ENCODE measurements at places on chromosomes 2 and 18.
A peak's percentile ranks its signal among the peaks of the same experiment; 100 is the strongest.

- H3K27ac ChIP-seq, result no peak overlapping the region
- H3K36me3 ChIP-seq, result no peaks in the 10 kb centered on the region
- H3K4me1 ChIP-seq, result no peaks in the 10 kb centered on the region
- DNase-seq, result no peak
- peaks cover 29% of the 10 kb centered on the region for H3K27me3 ChIP-seq
- H3K4me3 ChIP-seq, result no peak overlapping the region
Measured at GRCh38 chr18:24201699-24202687, 63.1 kb downstream of the CABYR start.

DNA sequence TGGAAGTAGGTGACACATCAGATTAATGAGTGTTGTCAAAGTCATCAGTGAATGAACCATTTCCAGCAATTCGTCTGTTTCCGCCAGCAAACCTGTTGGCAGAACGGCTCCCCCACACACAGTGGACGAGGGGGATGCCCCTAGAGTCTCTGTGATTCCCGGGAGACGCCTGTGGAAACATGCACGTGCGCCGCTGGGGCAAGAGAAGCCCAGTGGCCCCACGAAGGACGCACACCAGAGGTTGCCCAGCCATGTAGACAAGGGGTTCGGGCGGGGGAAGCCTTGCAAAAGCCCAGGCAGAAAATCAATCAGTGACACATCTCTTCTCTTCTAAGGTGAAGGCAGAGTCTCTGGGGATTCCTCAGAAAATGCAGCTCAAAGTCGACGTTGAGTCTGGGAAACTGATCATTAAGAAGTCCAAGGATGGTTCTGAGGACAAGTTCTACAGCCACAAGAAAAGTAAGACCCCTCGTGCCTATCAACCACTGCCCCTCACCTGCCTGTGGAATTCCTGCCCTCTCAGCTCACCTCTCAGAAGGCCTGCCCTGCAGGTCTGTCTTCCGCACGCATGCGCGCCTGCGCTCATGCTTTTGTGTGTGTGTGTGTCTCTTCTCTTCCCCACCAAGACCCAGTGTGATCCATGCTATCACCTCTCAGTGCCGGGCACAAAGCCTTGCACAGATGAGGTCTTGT is 87.1 kb downstream of the INPP5D start:
- DNase-seq, result no peak
- peaks cover 61% of the 10 kb centered on the region for H3K36me3 ChIP-seq
- no peak overlapping the region for H3K27ac ChIP-seq
- H3K4me1 ChIP-seq, result peaks cover 57% of the 10 kb centered on the region
- H3K4me3 ChIP-seq, result no peak overlapping the region

- DNase-seq, result no peak
- no peak overlapping the region for H3K27ac ChIP-seq
- H3K4me1 ChIP-seq, result no peaks in the 10 kb centered on the region
- H3K36me3 ChIP-seq, result no peaks in the 10 kb centered on the region
- peaks cover 19% of the 10 kb centered on the region for H3K27me3 ChIP-seq
Measured at GRCh38 chr2:199439542-199439941, 18.2 kb downstream of the SATB2 start.

DNA sequence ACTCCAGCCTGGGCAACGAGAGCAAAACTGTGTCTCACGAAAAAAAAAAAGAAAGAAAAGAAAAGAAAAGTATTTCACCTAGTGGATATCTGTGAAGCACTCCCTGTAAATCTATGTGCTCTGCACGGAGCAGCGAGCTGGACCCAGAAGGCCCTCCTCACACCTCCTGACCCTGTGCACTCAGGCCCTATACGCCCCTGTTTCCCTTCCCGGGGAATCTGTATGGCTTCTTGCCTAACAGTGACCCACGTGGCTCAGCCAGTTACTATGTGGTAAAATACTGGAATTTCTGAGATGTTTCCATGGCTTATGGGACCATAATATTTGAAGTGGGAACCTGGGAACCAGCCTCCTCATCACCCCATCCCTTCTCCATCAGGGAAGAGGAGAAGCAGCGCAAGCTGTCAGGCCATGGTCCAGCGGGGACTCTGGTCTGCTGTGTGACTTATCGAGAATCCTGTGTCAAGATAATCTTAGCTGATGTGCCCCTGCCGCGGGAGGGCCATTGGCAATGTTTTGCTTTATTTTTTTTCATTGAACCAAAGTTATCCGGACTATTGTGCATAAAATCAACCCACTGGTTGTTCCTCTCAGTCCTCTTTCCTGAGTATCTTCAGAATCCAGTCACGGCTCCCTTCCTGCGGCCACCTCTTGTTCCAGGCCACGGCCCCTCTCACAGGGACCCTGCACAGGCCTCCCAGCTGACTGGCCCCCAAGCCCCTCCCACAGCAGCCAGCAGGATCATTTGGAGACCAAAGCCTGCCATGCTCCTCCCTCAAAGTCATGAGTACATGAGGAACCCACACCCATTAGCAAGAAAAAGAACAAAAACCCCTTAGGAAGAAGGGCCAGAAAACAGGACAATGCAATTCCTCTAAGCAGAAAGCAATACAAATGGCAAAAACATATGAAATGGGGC is 30.6 kb downstream of the SDC1 start:
- no peak overlapping the region for H3K27ac ChIP-seq
- no peaks in the 10 kb centered on the region for H3K4me1 ChIP-seq
- peaks cover 5% of the 10 kb centered on the region for H3K27me3 ChIP-seq
- no peaks in the 10 kb centered on the region for H3K36me3 ChIP-seq
- DNase-seq, result no peak

- no peaks in the 10 kb centered on the region for H3K36me3 ChIP-seq
- H3K4me1 ChIP-seq, result peaks cover 77% of the 10 kb centered on the region
- H3K4me3 ChIP-seq, result peak overlapping the region; percentile 82
Measured at GRCh38 chr2:28621172-28622100, 125.6 kb downstream of the PLB1 start.

DNA sequence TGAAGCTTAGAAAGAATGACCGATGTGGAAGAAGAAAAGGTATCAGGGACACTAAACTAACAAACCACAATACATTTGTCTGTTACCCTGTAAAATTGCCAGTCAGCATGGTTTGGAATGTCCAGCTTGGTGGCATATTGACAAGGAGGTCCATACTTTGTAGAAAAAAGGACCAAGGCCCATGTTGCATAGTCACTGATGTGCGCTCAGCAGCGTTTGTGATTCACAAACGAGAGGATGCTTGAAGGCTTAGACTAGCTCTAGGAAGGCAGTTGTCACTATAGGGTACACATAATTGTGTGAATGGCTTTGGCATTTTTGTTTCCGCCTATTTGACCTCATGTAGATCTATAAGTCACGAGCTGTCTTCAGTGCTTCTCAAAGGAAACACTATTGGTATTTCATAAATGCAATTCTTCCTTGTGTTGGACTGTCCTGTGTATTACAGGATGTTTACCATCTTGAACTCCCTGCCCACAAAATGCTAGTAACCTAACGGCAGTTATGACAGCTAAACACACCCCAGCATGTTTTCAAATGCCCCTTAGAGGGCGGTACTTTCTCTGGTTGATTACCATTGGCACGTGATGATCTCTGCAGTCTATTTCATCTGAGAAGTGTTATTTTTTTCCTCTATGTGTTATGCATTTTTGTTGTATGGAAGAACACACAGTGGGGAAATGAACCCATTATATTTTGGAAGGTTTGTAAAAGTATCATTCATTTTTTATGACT is 304.2 kb downstream of the CYRIA start:
- no peak overlapping the region for H3K27ac ChIP-seq
- H3K27me3 ChIP-seq, result no peaks in the 10 kb centered on the region
- no peak for DNase-seq
- no peaks in the 10 kb centered on the region for H3K36me3 ChIP-seq

GRCh38 chr18:63208676-63209075 is 110.9 kb downstream of the BCL2 start:
- peak overlapping the region; percentile 100 for H3K27ac ChIP-seq
- H3K36me3 ChIP-seq, result peaks cover 12% of the 10 kb centered on the region
- H3K27me3 ChIP-seq, result no peaks in the 10 kb centered on the region
- H3K4me1 ChIP-seq, result peaks cover 97% of the 10 kb centered on the region
- DNase-seq, result no peak

DNA sequence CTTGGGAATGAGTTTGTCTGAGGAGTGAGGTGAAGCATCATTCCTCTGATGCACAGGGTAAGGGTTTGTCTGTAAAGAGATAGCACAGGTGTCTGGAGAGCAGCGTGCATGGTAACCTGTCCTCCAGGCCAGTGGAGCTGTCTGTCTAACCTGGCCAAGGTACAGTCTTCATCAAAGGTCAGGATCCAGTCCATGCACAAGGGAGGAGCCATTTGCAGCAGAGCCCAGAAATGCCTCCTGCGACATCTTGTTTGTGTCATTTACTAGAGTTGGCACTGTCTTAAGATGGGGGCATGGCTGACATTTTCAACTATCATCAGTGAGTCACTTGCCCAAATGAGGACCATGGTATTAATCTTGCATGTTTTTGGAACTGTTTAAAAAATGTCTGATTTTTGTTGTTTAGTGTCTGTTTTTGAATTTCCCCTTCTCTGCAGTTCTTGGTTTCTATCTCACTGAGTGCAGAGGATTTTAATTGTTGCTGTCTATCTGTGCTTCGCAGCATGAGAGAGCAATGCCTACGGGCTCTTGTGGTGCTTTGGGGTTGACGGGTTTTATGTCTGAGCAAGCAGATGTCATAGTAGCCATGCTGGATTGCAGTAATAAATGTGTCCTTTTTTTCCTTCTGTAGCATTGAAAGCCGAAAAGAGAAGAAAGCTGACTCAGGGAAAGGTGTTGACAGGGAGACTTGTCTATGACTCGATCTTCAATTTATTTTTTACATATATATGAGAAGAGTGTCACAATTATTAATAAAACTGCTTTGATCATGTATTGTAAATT is 91.3 kb downstream of the DPP4 start:
- peaks cover 36% of the 10 kb centered on the region for H3K4me1 ChIP-seq
- H3K27me3 ChIP-seq, result no peaks in the 10 kb centered on the region
- peaks cover 24% of the 10 kb centered on the region for H3K36me3 ChIP-seq

- DNase-seq, result no peak
- H3K27me3 ChIP-seq, result no peaks in the 10 kb centered on the region
- no peak overlapping the region for H3K4me3 ChIP-seq
Measured at GRCh38 chr2:236088368-236089057, 79.7 kb downstream of the GBX2 start.

DNA sequence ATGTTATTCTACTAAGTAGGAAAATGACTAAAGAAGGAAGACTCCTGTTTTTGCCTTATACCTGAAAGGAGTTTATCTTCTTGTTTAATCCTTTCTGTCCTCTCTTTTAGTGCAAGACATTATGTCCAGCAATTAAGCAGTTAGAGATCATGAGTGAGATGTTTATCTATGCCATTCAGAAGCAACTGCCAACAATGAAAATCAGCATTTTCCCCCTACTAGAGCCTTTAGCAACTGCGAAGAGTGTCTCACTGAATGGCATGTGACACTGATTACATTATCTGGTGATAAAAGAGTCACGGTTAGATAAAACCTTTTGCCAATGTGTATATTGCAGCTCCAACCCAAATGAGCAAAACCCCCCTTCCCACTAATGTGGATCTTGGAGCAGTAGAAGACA is 357.7 kb upstream of the SYT4 start:
- no peak overlapping the region for H3K4me3 ChIP-seq
- H3K27me3 ChIP-seq, result no peaks in the 10 kb centered on the region
- H3K36me3 ChIP-seq, result no peaks in the 10 kb centered on the region

- H3K4me3 ChIP-seq, result no peak overlapping the region
- no peaks in the 10 kb centered on the region for H3K4me1 ChIP-seq
- peaks cover 16% of the 10 kb centered on the region for H3K27me3 ChIP-seq
- H3K27ac ChIP-seq, result no peak overlapping the region
Measured at GRCh38 chr18:74368901-74369705, 53.5 kb downstream of the C18orf63 start.

DNA sequence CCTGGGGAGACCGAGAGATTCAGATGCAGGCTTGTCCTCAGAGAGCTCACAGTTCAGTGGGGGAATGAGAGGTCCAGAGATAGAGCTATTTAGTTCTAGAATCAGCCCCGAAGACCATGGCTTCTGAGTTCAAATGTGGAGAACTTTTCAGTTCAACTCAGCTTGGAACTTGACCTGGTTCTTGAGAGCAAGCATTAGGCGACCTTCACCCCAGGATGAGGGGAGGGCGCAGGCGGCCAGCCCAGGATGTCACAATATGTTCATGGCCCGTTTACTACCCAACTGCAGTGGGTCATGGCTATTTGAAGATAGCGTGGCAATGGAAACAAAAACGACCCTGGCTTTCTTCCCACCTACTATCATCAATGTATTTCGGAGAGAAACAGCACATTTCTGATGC is 33.8 kb downstream of the DCDC2C start:
- H3K27ac ChIP-seq, result no peak overlapping the region
- H3K4me1 ChIP-seq, result no peaks in the 10 kb centered on the region
- DNase-seq, result no peak
- no peak overlapping the region for H3K4me3 ChIP-seq
- H3K36me3 ChIP-seq, result no peaks in the 10 kb centered on the region

DNA sequence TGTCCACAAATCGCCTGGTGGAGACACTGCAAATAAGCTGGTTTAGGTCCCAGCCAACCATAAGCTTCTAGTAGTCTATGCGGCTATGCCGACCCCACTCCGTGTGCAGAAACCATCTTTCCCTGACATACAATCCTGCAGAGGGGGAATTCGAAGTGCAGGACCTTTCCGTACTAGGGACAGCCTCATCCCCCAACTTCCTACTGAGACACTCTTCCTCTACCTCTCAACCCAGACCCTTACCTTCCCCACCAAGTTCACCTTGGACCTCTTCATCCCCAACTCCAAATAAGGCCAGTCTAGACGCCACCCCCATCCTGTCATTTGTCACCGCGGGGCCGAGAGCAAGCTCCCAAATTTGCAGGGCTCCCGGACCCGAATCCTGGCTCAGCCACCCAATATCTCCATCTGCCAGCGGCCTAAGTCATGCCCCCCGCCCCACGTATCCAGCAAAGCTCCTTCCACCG is 496 bp downstream of the SUCLG1 start:
- H3K4me3 ChIP-seq, result peak overlapping the region; percentile 94
- H3K27me3 ChIP-seq, result no peaks in the 10 kb centered on the region
- H3K36me3 ChIP-seq, result no peaks in the 10 kb centered on the region
- H3K4me1 ChIP-seq, result peaks cover 38% of the 10 kb centered on the region
- peak overlapping the region; percentile 95 for H3K27ac ChIP-seq

DNA sequence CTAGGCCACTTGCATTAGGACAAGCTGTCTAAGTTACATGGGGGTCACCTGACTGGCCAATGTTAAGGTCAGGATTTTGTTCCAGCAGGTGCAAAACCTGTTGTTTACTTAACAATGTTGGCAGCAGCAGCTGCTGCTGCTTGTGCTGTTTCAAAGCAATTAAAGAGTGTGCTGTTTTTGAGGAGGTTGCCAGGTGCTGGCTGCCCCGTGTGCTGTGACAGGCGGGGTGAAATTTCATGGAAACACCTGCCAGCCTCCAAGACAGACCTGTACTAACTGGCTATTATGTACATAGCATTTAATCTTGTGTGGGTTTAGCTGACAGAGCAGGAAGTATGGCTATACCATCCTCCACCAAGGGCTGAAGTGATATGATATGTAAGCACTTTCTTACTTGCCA is 224.9 kb downstream of the ASXL3 start:
- no peak overlapping the region for H3K27ac ChIP-seq
- H3K4me1 ChIP-seq, result no peaks in the 10 kb centered on the region
- H3K4me3 ChIP-seq, result no peak overlapping the region
- DNase-seq, result no peak

GRCh38 chr2:210539578-210540416 is 16.6 kb upstream of the CPS1 start:
- no peak for DNase-seq
- H3K27me3 ChIP-seq, result no peaks in the 10 kb centered on the region
- no peak overlapping the region for H3K27ac ChIP-seq
- H3K4me1 ChIP-seq, result no peaks in the 10 kb centered on the region
- no peak overlapping the region for H3K4me3 ChIP-seq
- H3K36me3 ChIP-seq, result no peaks in the 10 kb centered on the region

Data from natural killer cell treated with Interleukin-12 subunit alpha and Interleukin-12 subunit beta and Interleukin-15 and Interleukin-18, amount 100 ng/mL, for 72 hours (primary cell).